Activated naive CD8-positive, alpha-beta T cell treated with anti-CD3 and anti-CD28 coated beads, Interleukin-2, amount 50 U/mL, for 16 hours (primary cell): ENCODE measurements at places on chromosomes 11 and 22.

DNA sequence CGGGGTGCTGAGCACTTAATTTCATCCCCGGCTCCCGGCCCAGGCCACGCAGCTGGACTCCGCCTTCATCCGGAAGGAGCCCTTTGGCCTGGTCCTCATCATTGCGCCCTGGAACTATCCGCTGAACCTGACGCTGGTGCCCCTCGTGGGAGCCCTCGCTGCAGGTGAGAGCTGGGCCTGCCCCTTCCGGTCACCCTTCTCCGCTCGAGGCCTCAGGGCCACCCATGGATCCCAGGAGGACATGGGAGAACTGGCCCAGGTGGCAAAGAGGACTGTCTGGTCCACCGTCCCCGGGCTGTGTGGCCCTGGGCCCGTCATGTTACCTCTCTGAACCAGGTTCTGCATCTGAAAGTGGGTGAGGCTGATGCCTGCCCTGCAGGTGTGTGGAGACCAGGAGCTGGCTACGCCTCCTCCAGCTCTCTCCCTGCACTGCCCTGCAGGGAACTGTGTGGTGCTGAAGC is 8.6 kb downstream of the ALDH3B1 start:
- DNase-seq = no peak

DNA sequence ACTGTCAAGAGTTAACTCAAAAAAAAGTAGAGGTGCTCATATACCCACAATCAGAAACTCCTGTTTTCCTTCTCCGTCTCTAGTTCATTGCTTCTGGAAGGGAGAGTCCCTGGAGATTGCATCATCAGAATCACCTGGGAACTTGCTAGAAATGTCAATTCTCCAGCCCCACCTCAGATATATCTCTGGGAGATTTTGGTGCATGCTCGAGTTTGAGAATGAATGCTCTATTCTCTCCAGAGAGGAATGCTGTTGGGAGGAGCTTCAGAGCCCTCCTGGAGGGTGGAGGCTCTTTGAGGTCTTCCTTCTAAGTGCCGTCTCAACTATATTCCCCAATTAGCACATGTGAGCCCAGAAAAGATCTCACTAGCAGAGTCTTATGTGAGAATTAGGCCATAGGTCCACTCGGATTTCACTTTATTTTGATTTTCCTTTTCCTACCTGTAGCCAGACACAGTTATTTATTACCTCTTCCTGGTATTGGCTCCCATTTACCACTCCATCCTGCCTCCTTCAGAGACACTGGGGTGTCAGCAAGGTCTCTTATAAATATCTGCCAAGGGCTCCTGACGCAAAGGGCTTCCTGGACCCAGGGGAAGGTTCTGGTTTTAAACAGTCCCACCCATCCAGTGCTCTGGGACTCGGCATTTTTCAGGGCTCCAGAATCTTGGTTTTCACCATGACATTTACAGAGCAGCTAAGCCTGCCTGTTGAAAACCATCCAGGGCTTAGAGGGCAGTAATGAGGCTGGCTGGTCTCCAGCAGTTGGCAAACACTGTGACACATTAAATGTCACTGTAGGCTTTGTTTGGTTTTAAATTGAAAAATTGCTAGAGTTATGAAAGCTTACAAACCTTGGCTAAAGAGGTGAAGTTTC is 136.2 kb downstream of the CD44 start:
- no peak for DNase-seq

DNA sequence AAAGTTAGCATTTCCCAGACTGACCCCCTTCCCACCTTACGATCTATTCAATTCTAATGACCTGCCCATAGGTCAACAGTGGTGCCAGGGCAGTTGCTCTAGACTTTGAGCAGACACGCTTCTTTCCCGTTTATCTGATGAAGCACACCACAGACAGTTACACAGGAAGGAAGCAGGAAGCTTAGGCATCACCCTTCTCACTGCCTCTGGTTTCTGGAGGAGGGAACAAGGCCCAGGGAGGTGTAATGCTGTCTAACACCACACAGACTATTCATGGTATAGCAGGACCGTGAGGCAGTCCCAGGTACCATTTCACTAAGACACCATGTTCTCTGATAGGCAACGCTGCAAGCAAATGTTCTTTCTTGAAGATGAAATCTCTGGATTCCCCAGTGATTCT is 279.4 kb downstream of the NTM start:
- no peak for DNase-seq

DNA sequence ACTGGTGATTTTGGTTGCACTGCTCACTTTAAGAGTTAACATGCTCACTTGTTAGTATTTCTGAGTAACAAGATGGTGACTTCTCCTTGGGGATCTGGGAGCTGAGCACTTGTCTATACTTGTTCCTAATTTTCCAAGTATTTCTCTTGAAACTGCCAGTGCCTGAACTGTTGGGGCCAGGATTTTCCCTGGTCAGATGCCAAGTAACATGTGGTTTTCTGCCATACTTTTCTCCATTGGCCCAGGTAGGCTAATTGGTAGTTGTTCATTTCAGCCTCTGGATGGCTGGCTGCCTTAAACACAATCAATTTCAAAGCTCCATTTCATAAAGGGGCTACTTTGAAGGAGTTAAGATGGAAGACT is 35.0 kb downstream of the RNF141 start:
- DNase-seq = no peak

- DNase-seq = no peak
These were observed 16.1 kb upstream of the CABP7 start for GRCh38 chr22:29703569-29704195.
